ENCODE measurements at places on chromosomes 6 and 20.

- no peak for DNase-seq
Observed at GRCh38 chr20:39264506-39265172, 302.5 kb downstream of the DHX35 start.

DNA sequence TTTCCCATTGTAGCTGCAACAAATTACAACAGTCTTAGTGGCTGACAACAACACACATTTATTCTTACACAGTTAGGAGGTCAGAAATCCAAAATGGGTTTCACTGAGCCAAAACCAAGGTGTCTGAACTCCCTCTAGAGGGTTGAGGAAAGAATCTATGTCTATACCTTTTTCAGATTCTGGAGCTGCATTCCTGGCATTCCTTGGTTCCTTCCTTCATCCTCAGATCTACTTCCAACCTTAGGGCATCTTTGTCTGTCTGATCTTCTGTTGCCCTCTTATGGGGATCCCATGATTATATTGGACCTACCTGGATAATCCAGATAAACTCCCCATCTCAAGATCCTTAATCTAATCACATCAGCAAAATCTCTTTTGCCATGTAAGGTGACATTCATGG is 540.9 kb upstream of the MAP3K7 start:
- DNase-seq = no peak

- DNase-seq = no peak
Observed at GRCh38 chr6:26555505-26556262, 17.5 kb downstream of the HMGN4 start.

DNA sequence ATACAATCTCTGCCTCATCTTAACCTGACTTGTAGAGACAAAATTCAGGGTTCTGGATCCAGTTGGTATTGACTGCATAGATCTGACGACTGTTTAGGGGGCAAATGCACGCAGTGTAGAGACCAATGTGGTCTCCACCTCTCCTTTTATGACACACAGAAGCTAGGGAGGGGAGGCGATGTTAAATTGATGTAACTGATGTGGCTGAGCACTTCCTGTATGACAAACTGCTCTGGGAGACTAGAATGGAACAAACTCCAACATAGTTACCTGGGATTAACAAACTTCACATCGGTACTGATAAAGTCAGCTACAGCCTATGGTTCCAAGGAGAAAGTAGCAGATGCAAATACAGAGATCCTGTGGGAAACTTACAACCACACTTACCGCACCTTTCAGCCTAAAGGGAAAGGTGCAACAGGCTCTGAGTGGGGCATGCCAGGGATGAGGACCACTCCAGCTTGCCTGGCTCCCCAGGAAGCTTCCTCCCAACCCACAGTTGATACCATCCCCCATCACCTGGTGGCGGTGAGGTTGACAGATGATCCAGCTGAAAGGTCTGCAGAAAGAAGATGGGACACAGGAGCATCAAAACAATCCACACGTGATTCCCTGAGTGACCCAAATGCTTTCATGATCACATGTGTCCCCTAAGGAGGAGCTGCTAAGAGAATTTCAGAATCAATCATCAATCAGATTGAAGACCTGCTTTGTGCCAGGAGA is 60.6 kb upstream of the MRPS10 start:
- DNase-seq = no peak

- DNase-seq = no peak
Observed at GRCh38 chr6:105005451-105005850, 48.5 kb downstream of the LIN28B start.

DNA sequence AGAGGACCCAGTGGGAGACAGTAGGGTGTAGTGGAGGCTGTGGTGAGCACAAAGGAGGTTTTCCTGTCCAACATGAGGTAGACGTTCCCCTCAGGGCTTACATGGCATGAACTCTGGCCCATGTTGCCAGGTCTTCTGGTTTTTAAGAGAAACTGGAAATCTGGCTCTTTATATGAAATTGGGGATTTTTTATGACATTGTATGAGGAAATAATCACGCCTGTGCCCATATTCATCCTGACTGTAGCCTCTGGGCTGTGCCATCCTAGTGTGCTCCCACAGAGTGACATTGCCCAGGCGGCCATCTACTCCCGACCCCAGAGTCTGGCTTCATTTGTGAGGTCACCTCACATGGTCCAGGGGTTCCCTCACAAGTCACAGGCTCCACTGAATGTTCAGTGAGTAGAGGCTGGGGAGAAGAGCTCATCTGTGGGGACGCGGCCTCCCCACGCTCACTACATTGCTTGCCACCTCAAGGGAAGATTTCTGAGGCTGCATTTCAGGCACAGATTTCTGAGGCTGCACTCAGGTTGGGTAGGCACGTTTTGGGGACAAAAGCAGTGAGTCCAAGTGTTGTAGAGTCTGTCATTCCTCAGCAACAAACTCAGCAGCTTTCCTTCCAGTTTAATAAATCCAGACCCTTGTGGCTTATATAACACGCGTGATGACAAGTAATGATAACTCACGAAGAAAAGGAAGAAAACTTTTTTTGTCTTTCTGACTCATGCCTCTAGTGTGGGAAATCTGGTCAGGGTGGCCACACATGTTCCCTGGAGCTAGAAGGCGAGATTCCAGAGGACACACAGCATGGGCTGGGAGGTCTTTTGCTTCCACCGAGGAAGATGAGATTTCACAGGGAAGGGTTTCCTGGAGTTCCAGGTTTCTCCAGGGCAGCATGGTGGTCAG is 41.7 kb downstream of the SLC24A3 start:
- no peak for DNase-seq

DNA sequence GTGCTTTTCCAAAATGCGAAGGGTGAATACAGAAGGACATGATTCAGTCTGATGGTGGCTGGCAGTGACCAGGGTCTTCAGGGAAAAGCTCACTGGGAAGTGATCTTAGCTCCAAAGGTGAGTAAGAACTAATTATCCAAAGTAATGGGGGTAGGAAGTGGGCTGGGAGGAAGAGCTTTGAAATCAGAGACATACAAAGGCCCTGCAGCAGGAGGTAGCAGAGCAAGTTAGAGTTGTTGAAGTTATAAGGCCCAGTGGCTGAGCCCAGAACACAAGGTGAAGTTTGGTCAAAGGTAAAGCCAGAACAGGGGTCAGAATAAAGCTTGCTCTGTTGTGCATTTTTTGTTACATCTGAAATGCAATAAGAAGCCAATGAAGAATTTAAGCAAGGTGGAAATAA is 81.2 kb downstream of the PLCB1 start:
- no peak for DNase-seq

DNA sequence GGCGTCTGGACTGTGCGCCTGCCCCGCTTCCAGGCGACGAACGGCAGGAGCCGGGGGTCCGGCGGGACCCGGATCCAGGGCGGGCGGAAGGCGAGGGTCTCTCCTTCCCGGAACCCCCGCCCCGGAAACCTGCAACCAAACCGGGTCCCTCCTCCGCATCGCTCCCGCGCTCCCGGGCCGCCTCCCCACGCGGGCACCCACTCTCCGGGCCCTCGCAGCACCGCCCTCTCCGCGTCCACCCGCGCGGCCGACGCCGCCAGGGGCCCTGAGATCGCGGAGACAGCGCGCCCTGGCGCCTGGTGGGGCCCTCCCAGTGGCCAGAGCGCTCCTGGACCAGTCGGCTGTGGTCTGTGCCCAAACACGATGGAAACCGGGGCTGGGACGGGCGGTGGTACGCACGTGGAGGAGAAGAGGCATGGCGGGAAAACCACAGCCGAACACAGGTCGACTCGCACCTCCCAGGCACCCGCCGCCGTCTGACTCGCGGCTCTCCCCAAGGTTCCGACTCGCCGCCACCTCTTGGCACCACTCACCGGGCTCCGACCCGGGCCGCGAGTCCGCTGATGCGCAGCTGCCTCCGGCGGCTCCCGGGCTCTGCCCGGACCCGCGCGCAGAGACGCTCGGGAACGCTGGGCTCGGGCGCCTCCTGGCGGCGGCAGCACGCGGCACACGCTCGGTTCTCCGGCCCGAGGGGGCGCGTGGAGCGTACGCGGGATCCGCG is 7.9 kb downstream of the NKX2-2 start:
- DNase-seq = peak; percentile 37

DNA sequence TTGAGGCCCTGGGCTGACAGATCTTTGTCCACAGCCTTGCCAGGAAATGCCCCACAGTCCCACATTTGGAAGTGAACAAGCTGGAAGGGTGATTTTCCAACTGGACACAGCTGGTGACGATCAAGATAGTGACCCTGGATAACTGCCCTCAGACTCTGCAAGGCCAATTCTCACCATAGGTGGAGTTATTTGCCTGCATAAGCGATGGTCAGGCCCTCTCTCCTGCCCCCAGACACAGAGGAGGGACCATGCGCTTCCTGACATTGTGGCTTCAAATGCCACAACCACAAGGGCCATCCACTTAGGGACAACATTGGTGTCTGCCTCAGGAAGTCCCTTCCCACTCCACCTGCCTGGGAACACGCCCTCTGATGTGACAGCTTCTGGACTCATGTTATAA is 96.0 kb downstream of the JPH2 start:
- DNase-seq = no peak

DNA sequence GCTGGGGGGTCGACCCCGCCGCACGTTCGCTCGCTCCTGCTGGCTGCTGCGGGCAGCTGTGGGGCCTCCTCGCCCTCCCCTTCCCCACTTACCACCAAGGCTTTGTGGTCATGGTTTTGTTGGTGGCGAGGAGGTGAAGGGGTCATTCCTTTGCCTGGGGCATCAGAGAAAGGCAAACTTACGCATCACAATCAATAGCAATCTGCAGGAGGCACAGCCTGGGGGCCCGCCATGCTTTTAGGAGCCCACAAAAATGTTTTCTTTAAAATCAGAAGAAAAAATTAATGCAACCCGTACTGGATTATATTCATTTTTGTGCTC is 137.0 kb downstream of the IMPG1 start:
- no peak for DNase-seq

DNA sequence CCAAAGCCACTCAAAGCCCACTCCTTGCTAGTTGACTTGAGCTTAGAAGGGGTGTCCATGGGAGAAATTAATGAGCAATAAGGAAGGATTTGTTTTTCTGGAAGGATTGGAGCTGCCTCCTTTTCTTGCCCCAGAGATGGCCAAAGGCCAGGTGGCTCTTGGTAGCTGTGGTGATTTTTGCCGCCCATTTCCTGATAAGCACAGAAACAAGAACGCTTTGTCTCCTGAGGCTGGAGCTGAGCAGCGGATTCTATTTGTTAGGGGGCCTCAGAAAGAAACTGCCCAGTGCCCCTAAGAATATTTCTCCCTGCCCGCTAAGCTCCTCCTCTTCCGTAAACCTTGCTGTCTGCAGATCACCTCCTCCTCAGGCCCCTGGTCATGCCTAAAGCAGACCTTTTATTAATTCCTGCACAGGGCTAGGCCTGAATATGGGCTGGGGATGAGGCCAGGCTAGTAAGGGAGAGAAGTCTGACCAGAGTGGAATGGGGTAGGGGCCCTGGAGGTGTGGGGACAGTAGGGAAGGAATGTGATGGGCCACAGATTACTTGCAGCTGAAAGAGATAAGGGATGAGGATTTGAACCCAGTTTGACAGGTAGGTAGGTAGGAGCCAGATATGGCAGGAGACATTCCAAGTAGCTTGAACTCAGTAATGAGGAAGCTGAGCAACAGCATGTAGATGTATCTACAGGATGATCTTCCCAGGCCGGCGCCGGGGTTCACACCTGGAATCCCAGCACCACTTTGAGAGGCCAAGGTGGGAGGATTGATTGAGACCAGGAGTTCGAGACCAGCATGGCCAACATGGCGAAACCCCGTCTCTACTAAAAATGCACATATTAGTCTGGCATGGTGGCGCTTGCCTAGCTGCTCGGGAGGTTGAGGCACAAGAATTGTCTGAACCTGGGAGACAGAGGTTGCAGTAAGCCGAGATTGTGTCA is 71.2 kb upstream of the NAA20 start:
- no peak for DNase-seq

GRCh38 chr6:164398647-164399046 is 910.8 kb downstream of the C6orf118 start:
- DNase-seq = no peak

GRCh38 chr6:154167126-154167525 is 128.1 kb downstream of the OPRM1 start:
- no peak for DNase-seq

GRCh38 chr6:103036846-103037245 is 1643.3 kb downstream of the GRIK2 start:
- DNase-seq = no peak

GRCh38 chr6:165183071-165183470 is 126.3 kb downstream of the C6orf118 start:
- no peak for DNase-seq

GRCh38 chr20:62723351-62723750 is 14.7 kb downstream of the NTSR1 start:
- DNase-seq = no peak

- no peak for DNase-seq
Observed at GRCh38 chr6:170189236-170189635, 101.6 kb downstream of the DLL1 start.

GRCh38 chr20:12502443-12502842 is 506.3 kb upstream of the SPTLC3 start:
- no peak for DNase-seq

DNA sequence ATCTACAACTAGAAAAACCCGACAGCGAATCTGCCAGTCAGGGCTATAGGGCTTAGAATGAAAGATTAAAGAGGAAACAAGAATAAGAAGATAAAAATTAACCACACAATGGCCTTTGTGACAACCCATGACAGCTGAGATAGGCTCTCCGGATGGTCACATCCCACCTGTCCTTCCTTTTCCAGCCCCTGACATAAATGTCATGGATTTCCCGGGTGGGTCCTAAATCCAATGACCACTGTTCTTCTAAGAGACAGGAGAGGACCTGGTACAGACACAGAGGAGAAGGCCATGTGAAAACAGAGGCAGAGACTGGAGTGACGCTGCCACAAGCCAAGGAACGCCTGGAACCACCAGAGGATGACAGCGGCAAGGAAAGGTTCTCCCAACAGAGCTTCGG is 41.8 kb downstream of the ATXN1 start:
- DNase-seq = no peak

- DNase-seq = no peak
Observed at GRCh38 chr6:139763468-139764210, 389.2 kb upstream of the CITED2 start.

DNA sequence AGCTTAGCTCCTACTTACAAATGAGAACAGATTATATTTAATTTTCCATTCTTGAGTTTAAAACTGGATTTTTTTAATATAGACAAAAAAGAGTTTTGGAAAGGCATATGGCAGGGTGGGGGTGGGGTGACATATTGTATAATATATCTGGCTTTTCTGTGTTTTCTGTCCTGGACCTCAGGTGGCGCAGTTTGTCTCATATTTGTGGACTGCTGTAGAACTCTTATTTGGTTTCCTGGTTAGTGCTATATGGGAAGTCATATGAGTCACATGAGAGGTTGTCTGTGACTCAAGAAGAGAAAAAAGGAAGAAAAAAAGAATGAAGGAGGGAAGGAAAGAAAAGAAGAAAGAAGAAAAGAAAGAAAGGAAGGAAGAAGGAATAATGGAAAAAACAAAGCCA is 131.8 kb downstream of the CLVS2 start:
- no peak for DNase-seq
